ENCODE measurements at places on chromosomes 4 and X.

DNA sequence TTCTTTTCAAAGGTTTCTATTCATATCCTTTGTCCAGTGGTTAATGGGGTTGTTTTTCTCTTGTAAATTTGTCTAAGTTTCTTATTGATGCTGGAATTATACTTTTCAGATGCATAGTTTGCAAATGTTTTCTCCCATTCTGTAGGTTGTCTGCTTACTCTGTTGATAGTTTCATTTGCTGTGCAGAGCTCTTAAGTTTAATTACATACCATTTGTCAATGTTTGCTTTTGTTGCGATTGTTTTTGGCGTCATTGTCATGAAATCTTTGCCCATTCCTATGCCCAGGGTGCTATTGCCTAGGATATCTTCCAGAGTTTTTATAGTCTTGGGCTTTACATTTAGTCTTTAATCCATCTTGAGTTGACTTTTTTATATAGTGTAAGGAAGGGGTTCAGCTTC lies 21.2 kb upstream of the UGT8 start:
- DNase-seq, result no peak

- DNase-seq, result no peak
Observed at GRCh38 chr4:159107203-159107925, 4.5 kb downstream of the RAPGEF2 start.

DNA sequence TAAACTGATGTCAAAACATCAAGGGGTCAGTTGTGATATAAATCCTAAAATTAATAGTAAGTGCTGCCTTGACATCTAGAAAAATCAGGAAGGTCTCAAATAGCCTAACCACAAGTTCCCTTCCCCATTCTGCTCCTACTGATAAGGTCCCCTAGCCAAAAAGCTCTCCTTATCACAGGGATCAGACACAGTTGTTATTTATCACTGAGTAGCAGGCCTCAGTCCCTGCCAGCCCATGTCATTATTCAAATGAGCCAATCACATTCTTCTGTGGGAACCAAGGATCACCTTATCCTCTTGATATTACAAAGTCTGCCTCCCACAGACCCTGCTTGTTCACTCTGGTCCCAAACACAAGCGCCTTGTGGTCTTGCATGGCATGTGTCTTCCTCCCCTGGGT lies 23.3 kb upstream of the TMEM255A start:
- no peak for DNase-seq

DNA sequence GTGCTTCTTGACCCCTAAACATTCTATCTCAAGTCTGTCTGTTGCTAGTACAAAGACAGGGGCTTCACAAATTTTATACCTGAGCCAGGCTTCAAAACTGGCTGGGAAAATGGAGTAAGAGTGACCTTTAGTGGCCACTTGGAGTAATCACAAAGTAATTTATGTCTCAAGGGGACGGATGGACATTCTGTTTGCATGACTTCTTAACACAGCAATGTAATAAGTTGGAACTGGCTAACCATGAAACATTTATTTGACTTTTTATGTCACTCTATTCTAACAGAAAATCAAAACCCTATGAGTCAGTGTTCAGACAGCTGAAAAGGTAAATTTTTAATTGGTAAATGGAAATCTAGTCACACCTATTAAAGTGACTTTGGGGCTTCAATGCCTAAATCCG lies 600.6 kb downstream of the ANKRD50 start:
- DNase-seq, result no peak

DNA sequence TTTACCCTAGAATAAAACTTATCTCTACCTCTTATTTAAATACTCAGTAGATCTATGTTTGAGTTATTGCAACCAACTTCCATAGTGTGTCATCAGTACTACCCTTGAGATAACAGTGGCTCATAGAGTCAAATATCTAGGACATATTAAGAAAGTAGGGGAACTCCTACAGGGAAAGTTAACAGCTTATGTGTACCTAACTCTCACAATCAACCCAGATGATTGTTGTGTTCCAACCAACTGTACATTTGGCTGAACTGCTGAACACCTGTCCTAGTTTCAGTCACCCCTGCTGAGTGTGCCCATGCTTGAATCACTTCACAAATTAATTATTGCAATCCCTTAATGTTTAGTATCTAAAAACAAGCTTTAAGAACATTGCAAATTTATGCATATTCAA lies 244.2 kb upstream of the GRID2 start:
- no peak for DNase-seq

- DNase-seq, result no peak
Observed at GRCh38 chrX:39144323-39144722, 343.1 kb downstream of the MID1IP1 start.

GRCh38 chr4:182916483-182917181 lies 554 bp downstream of the DCTD start:
- DNase-seq, result no peak

- DNase-seq, result no peak
Observed at GRCh38 chr4:7422151-7422897, 12.4 kb downstream of the PSAPL1 start.

DNA sequence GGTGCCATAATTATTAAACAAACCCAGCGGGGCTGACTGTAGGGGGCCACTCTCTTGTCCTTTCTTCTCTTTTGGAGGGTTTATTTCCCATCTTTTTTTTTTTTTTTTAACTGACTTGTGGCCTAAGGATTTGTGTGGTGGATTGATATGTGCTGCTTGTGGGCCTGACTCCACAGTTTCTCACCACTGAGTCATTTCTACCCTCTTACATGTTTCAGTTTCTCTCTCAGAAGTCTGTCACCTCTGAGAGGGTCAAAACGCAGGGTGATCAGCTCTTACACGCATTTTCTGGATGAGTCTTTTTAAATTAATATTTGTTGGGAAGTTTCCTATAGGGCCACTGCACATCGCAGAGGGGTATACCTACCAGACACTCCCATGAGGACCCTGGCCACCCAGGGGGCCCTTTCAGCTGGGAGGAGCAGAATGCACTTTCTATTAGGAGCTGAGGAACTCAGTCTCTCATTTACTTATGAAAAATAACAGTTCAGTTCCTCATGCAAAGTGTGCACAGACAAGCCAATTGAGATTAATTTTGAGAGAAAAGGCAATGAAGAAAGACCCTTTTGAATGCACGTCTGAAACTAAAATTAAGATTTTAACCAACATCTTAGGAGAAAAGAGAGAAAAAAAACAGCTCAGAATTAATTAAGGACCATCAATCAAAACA lies 407.9 kb downstream of the TECRL start:
- no peak for DNase-seq

DNA sequence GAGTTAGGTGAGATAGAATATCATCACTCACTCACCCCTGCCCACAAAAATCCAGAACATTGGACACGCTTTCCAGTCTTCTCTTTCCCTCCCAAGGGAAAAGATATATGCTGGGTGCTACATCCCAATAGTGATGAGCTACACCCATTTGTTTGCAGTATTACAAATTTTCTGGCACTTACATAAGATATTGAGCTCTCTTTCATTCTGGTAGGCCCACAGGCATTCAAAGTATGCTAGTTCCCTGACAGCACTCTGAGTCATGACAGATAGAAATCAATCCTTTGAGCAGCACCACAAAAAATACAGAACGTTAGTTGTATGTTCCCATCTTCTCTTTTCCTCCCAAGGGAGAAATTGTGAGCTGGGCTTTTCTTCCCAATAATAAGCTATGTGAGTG lies 477.6 kb upstream of the GRID2 start:
- DNase-seq, result no peak

- no peak for DNase-seq
Observed at GRCh38 chr4:213971-214370, 89.7 kb downstream of the ZNF718 start.

GRCh38 chrX:149286940-149287349 lies 218.2 kb downstream of the IDS start:
- no peak for DNase-seq

- DNase-seq, result no peak
Observed at GRCh38 chrX:38850807-38851544, 49.7 kb downstream of the MID1IP1 start.

DNA sequence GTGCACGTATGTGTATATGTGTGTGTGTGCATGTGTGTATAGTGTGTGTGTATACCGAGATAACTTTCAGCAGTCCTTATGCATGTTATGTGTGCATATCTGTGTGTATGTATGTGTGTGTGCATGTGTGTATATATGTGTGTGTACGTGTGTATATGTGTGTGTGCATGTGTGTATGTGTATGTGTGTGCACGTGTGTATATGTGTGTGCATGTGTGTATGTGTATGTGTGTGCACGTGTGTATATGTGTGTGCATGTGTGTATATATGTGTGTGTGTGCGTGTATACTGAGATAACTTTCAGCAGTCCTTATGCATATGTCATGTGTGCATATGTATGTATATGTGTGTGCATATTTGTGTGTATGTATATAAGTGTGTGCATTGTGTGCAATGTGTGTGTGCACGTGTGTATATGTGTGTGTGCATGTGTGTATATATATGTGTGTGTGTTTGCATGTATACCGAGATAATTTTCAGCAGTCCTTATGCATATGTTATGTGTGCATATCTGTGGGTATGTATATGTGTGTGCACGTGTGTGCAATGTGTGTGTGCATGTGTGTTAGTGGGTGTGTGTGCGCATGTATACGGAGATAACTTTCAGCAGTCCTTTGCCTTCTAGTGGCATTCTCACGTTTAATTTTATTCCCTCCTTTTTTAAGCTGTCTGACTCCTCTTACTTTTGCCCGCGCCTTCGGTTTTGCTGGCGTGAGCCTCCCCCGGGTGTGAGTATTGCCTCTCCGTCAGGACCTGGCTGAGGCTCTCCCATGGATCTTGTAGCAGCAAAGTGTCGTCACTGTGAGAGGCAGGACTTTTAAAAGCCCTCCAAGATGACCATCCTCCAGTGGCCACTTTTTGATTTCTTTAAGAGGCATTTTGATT lies 99.6 kb upstream of the SHOX start:
- no peak for DNase-seq

DNA sequence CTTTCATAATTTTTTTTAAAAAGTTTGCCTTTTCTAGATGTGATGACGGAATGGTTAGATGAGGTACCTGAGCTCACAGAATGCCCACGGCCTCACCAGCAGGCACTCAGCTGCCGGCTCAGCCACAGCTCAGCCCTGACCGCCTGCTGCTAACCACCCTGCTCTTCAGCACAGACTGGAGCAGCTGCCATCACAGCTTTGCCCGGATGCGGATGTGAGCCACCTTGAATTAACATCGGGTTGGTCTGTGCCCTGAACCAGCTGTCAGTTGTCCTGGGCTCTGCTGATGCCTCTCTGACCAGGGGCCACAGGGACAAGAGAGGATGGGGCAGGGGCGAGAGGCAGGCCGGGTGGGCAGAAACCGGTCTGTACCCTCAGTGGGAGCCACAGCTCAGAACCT lies 93.3 kb downstream of the HMX1 start:
- no peak for DNase-seq

GRCh38 chr4:10741961-10742699 lies 57.6 kb upstream of the CLNK start:
- DNase-seq, result no peak
